ENCODE measurements at places on chromosomes 3 and 15. TPM values are rescaled to one million over a fixed set of nuclear protein-coding genes. Genes with fewer than 3 reads are reported as not detected.

- DNase-seq, result peak; percentile 94
Observed at GRCh38 chr3:123414973-123415775, 33.7 kb downstream of the ADCY5 start.

- no peak for DNase-seq
Observed at GRCh38 chr15:56981160-56981559, 62.7 kb downstream of the TCF12 start.

DNA sequence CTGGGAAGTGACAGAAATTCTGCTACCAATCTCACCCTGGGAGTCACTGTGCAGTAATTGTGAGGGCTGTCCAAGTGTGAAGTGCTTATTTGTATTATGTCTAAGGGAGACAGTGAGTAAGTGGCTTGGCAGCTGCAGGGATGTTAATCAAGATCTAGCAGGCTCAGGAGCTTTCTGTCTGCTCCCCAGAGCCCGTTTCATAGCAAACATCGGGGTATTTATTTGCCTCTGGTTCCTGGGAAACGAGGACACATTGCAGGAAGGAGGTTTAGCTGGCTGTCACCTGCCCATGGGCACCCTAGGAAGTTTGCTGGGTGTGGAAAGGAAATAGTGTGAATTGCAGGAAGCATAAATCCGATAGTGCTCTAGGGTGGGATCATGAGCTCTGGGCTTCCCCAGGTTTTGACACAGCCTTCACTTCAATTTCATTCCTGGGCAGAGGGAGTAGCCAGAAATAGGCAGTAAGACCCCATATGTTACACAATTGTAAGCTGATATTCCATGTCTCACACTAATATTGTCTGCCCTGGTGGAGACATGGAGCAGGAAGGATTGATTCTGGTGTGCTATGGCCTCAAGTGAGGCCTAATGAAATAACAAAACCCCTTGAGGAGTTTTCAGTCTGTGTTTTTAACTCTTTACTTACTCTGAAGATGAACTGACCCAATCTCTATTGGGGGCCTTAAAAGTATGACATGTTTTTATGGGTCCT lies 74.1 kb upstream of the MITF start:
- peak; percentile 42 for DNase-seq

GRCh38 chr15:57544848-57545480 lies 46.7 kb upstream of the MYZAP start:
- no peak for DNase-seq

GRCh38 chr3:30456264-30456663 lies 150.1 kb upstream of the TGFBR2 start:
- no peak for DNase-seq

GRCh38 chr15:49693498-49693897 lies 72.7 kb downstream of the DTWD1 start:
- no peak for DNase-seq

DNA sequence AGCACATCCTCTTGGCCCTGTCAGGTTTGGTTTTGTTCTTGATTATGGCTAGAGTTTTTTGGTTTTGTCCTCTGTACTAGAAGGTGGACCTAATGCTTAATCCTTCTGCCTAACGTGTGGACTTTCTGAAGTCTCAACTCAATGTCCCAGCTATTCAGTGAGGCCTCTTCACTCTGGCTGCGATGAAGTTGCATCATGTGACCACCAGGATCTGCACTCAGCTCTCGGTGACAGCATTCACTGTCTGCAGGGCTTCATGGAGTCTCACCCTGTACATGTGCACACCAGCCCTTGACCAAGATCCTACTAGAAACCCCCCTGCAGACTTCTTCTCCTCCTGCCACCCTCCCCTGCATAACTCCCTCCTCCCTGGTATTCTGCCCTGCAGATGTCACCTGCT lies 38.7 kb upstream of the HRH1 start:
- no peak for DNase-seq

DNA sequence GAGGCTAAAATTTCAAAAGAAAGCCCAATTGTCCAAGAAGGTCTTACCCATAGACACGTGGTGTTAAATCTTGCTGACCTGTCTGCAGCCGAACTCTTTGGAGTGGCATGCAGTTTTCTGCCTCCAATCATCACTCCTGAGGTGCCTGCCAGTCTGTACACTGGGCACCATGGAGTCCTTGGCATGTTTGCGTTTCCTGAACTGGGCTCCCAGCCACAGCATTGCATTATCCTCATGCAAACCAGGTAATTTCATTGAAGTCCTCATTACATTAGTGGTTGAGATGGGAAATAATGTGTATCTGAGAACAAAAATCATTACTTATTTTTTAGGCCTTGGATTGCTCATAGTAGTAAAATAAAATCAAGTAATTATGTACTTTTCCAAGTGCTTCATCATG lies 152.3 kb downstream of the AKAP13 start:
- DNase-seq, result no peak

DNA sequence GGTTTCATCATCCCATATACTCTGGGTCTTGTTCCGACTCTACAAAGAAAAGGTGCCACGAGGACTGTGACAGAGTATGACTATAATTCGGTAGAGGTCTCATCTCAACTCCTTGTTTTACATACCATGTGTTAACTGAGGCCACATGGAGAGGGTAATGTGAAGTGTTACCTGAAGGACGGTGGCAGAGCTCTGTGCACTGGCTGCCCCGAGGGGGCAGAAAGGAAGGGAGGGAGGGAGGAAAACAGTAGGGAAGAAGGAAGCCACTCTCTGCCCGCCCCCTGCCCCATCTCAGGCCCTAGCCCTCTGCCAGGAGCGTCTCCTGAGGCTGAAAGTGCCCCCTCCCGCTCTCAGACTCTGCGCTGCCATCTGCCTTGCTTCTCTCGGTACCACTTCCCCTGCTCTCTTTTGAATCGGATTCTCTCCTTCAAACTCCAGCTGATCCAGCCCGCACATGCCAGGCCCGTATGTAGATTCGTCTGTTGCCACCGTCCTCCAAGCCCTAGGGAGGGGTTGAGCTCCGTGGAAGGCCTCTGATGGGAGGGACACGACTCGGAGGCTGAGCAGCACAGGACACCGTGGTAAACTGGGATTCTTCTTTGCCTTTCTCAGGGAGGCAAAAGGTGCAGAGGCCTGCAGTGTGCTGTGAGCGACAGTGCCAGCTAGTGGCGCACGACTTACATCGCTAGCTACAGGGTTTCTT lies 70.5 kb upstream of the ATP10A start:
- peak; percentile 75 for DNase-seq

DNA sequence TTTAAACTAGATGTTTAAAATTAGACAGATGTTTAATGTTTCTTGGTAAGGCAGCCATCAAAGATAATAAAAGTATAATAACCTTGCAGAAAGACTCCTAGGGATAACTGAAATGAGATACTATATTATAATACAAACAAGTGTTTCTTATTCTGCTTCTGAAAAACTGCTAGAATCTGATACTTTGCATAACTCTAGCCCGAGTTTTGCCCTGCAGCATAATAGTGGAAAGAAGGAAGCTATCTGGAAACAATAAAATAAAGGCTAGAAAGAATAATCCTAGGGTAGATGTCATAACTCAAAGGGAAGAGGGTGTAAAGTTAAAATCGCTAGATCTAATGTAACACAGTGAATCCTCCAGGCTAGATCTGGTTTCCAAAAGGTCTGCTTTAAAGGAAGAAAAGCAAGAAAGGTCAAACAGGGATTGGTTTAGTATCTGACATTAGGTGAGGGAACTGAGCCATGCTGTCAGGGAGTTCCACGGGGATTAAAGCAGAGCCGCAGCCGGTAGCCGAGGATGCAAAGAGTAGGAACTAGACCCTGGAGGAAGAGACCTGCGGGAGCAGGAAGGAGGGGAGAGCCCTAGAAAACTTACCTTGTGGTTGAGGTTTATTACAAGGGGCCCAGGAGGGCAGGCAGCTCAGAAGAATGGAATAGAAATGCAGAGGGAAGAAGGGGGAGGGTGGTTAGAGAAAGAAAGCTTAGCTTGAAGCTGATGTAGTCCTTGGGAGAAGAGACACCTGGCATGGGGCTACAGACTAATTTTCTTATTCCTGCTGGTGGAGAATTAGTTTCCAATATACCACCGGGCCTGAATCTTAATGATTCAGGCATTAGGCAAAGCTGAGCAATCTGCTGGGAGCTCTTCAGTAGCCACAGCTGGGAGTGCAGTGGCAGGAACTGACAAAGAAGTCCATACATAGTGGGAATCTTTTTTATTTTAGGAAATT lies 46.1 kb upstream of the TUSC7 start:
- DNase-seq, result peak; percentile 55

GRCh38 chr3:112136959-112137693 lies 4.1 kb upstream of the GCSAM start:
- peak; percentile 28 for DNase-seq

DNA sequence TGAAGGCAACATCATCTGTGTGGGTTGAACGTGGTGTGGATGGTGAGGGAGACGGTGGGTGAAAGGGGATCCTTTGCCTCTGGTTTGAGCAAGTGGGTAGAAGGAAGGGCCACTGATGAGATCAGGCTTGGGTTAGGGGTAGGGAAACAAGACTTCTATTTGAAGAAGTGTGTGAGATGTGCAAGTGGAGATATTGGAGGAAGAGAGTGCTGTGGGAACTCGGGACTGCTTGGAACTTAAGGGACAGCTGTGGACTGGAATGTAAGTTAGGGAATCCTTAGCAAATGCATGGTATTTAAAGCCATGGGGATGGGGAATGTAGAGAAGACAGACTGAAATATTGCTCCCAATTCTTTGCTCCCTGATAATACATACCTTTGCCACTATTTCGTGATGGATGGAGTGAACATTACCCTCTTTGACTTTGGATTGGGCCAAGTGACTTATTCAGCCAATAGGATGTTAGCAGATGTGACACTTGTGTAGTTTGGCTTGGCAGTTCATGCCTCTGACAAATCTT lies 30.2 kb upstream of the AMOTL2 start:
- DNase-seq, result no peak

DNA sequence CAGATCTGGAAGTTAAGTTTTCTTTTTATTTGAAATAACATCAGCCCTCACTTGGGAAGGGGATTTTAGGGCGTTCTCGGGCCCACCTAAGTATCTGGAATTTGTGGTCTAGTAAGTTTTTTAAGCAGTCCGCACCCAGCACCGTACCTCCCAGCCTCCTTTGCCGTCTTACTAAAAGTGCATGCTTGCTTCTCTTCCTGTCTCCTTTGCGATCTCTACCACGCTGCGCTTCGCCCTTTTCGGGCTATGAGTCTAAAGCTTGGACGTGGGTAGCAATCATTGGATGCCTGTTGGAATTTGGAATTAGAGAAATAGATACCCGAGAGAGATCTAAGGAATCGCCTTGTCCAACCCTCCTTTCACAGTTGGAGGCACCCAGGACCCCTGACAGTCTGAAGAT lies 1.1 kb downstream of the THSD4 start:
- no peak for DNase-seq

DNA sequence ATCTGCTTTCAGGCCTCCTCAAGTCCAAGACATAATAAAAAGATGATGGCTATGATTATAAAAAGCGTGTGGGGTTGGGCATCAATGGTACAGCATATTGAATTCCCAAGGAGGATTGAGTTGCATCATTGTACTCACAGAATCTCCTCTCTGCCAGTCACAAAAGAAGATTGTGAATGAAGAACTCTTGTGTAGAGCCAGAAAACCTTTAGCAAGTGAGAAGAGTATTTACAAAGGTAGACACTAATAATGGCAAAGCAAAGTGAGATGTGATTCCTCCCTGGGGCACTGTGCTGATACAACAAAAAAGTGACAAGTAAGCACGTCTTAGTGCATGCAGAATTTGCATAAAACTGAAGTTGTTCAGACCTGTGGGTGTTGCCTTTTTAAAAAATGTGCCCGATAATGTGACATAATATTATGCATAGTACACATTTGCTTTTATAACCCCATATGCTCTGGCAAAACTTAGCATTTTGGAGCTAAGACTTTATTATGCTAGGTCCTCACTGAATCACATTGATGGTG lies 291.2 kb upstream of the TBC1D5 start:
- no peak for DNase-seq

- DNase-seq, result no peak
Observed at GRCh38 chr3:102084006-102084405, 234.7 kb downstream of the NFKBIZ start.

DNA sequence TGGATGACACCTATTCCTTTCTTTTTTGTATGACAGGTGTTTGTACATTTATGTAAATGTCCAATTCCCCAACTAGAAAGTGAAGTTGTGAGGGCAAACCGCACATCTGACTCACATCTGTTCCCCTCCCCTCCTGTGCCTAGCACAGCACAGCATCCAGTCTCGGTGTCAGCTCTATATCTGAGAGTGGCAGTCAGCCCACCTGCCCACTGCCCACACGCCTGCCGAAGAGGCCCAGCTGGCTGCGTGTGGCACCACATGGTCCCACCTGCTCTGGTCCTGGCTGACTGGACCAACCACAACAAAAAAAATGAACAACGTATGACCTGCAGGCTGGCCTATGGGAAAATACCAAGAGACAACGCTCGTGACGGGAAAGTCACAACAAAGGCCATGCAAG lies 62.8 kb downstream of the XXYLT1 start:
- no peak for DNase-seq

DNA sequence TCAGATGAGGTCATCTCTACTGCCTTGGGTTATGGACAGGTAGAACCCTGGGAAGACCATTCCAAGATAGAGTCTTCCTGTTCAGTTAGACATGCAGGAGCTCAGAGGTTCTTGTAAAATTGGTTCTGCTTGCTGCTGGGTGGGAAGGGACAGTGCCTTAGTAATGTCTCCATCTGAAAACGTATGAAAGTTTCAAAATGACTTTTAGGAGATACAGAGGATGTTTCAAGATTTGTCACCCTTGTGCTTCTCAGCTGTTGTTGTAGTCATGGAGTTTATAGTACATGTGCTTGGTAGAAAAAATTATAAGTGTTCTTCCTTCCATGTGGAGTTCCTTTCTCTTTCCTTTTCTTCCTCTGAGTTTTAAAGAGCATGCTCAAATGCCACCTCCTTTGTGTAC lies 885.2 kb upstream of the CFAP20DC start:
- no peak for DNase-seq

DNA sequence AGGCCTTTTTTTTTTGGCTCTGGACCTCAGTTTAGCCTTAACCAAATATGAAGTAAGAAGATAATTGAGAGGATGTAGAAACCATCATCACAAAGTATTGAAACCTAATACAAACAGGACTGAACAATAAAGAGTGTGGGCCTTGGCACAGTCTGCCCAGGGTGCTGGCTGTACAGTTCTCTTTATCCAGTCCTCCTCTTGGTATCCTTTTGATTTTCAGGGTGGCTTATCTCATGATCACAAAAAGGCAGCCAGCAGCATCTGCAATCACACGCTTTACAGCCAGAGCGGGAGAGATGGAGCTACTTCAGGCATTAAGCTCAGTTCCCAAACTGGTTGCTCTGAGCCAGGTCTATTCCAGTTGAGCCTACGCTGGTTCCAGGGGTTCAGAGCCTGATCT lies 239.7 kb downstream of the RPLP1 start:
- no peak for DNase-seq

GRCh38 chr15:91821458-91821857 lies 32.0 kb upstream of the SLCO3A1 start:
- DNase-seq, result no peak

GRCh38 chr15:101615414-101615985 lies 36.7 kb downstream of the TM2D3 start:
- DNase-seq, result no peak

GRCh38 chr3:4703054-4703480 lies 209.9 kb downstream of the ITPR1 start:
- no peak for DNase-seq

- DNase-seq, result no peak
Observed at GRCh38 chr15:74167891-74168331, 5.6 kb upstream of the ISLR start.

CPNE4 gene
- 0.43 TPM for total RNA-seq

GUCA1C gene
- not detected for total RNA-seq

HRG gene
- 0.15 TPM for total RNA-seq

WNT7A gene
- total RNA-seq, result 2.0 TPM

RBMS3 gene
- 48.1 TPM for total RNA-seq

SCG3 gene
- 0.37 TPM for total RNA-seq

SCN5A gene
- total RNA-seq, result 2.5 TPM

PSTPIP1 gene
- 27.8 TPM for total RNA-seq

C3orf20 gene
- 0.14 TPM for total RNA-seq

SLC6A1 gene
- total RNA-seq, result 4.5 TPM

SLC9C1 gene
- 0.28 TPM for total RNA-seq

TTC23 gene
- total RNA-seq, result 14.6 TPM
